ENCODE measurements at places on chromosomes 12 and 14. TPM values are rescaled to one million over a fixed set of nuclear protein-coding genes. Genes with fewer than 3 reads are reported as not detected.

GRCh38 chr12:39065455-39065854 lies 160.1 kb upstream of the CPNE8 start:
- no peak for DNase-seq

GRCh38 chr12:94379479-94380113 lies 80.1 kb downstream of the CEP83 start:
- DNase-seq, result no peak

LHX5 gene
- not detected for total RNA-seq

GRCh38 chr12:71648537-71648936 lies 15.1 kb downstream of the ZFC3H1 start:
- no peak for DNase-seq

- DNase-seq, result no peak
Measured at GRCh38 chr12:125249066-125249824, 184.0 kb downstream of the AACS start.

GRCh38 chr12:112809684-112810083 lies 18.1 kb downstream of the RPH3A start:
- DNase-seq, result no peak

DNA sequence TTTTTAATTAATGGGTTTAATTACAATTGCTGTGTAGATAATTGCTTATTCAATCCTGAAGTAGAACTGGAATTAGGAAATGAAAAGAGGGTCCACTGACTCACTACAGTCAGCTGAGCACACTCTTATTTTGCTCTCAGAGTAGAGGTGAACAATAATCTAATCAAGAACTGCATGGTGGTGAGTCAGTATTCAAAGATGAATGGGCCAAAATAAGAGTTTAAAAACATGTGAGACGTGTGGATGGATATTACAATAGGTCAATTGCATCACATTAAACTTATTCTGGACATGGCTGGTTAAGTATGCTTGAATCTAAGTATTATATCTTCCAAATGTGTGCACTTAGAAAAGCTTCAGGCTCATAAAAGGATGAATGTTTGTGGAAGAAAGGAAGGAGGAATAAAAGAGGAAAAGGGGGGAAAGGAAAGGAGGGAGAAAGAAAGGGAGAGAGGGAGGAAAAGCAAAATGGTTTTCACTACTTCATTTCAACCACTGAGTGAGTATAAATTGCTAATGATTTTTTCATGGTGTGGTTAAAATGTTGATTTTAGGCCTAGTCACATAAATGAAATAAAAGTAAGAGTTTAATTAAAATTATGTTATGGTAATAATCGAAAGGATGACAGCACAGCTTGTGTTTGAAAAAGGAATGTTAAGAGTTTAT lies 27.0 kb upstream of the EEA1 start:
- DNase-seq, result no peak

DNA sequence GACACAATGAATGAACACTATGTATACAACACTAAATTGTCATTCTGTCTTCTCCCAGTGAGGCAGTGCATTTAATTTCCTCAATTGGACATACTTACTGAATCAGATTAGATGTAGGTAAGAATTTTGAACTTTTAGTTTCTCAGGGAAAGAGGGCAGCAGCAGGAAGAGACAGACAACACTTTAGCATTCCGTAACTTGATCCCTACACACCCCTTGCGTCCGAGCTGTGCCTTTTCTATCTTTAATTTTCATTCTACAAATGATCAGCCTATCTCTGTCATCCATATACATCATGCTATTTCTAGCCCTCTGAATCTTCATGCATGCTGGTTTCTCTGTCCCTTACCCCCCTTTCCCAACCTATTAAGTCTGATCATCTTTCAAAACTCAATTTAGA lies 358.0 kb upstream of the RPL10L start:
- no peak for DNase-seq

DNA sequence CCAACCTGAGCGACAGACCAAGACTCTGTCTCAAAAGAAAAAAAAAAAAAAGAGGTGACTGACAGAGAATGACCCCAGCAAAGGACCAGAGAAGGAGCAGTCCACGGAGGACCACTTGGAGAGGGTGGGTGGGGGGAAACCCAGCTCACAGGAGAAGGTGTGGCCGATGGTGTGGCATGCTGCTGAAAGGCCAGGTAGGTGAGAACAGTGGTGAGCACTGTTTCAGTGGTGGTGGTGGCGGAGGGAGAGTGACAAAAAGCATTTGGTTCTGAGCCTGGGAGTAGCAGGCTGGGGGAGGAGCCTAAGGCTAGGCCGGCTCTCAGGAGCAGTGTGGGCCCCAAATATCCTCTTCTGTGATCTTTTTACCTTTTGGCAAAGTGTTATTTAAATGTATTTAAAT lies 63.8 kb downstream of the IRF2BPL start:
- no peak for DNase-seq

- no peak for DNase-seq
Measured at GRCh38 chr14:36515896-36516718, 3.9 kb downstream of the NKX2-1 start.

GRCh38 chr14:51576879-51577278 lies 74.8 kb upstream of the FRMD6 start:
- DNase-seq, result no peak

CLEC4D gene
- 0.11 TPM for total RNA-seq

DNA sequence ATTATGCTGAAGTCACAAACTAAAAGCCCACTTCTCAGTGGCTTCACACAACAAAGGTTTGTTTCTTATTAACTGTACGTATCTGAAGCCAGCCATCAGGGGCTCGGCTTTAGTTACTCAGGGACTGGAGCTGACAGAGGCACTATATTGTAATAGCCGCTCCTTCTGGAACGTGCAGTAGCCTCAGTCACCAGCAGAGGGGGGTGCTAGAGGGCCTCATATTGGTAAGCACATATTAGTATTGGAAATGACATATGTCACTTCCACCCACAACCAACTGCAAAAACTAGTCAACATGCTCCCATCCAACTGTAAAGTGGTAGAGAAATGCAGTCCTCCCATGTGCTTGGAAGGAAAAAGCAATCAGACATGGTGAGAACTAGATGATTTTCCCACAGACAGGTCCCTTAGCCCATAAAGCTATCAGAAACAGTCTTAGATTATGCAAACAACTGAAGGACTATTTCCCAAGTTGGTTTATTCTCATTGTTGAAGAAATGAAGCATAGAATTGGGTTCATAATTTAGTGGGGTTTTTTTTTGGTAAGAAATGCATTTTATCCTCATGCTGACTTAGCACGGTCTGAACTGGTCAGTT lies 183.6 kb upstream of the G2E3 start:
- DNase-seq, result peak; percentile 56

GRCh38 chr14:102759456-102760187 lies 17.6 kb upstream of the TRAF3 start:
- DNase-seq, result peak; percentile 31

DNA sequence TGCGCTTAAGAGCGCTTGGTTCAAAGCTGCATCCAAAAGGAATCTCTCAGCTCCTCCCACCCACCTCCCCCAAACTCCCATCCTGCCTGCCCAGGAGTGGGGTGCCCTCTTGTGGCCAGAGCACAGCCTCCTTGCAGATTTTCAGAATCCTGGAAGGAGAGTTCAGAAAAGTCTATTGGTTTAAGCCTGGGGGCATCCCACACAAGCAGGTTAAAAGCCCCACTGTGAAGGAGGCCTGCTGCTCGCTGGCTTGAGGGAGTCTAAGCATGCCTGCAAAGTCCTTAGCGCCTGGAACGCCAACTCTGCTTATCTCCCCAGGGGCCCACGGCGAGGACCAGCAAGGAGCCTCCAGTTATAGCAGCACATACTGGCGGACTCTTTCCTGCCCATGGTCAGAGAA lies 297.1 kb downstream of the KSR2 start:
- no peak for DNase-seq

DNA sequence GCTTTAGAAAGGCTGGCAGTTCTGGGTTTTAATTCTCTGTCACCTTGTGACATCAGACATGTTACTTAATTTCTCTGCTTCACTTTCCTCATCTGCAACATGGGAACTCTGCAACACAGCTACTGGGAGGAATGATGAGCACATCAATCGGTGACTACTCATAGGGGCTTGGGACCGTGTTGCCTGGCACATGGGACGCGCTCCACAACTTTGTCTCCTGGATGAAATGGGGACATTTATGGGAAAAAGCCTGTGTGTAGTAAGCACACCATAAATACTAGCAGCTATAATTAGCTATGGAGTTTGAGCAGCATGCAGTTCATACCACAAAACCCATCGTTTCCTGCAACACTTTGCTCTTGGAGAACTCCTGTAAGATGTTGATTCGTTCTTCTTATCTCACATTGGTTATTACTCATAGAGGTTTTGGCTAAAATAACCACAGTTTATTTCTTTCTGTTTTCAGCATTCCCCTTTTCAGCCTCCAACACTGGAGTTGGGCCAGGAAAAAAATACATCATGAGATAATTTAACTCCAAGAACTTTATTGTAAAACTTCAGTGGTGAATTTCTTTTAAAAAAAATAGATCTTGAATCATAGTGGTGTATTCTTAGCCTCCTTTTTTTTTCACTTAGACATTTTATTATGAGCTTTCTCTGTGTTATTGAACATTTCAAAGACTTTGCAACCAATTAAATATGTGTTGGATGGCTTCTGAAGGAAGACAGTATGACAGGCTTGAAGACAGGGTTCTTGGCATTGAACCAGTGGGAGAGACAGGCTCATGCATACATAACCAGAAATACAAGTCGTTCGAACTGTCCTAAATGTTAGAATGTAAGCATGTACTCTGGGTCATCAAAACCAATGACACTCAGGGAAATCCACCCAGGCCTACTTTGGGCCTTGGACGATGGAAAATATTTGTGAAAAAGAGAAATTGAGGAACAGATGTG lies 72.7 kb downstream of the RIN3 start:
- DNase-seq, result no peak

Data from Right ventricle myocardium inferior (tissue), 1 donor.